H9 (cell line): ENCODE measurements at places on chromosomes 12 and 14. TPM values are rescaled to one million over a fixed set of nuclear protein-coding genes. Genes with fewer than 3 reads are reported as not detected.

PLEKHD1 gene
- 0.29 and 0.37 TPM in 2 replicates for total RNA-seq

NDUFA9 gene
- total RNA-seq, result 83.9 and 85.7 TPM in 2 replicates

GPR84 gene
- total RNA-seq, result not detected in 2 replicates

UNC79 gene
- total RNA-seq, result 2.8 and 3.0 TPM in 2 replicates

PKP2 gene
- 18.2 and 18.4 TPM in 2 replicates for total RNA-seq

ATP5MC2 gene
- 379 and 389 TPM in 2 replicates for total RNA-seq

MFAP5 gene
- total RNA-seq, result 0.09 and 0.26 TPM in 2 replicates

PXN gene
- 88.9 and 92.8 TPM in 2 replicates for total RNA-seq

ACSM4 gene
- not detected in 2 replicates for total RNA-seq

DNA sequence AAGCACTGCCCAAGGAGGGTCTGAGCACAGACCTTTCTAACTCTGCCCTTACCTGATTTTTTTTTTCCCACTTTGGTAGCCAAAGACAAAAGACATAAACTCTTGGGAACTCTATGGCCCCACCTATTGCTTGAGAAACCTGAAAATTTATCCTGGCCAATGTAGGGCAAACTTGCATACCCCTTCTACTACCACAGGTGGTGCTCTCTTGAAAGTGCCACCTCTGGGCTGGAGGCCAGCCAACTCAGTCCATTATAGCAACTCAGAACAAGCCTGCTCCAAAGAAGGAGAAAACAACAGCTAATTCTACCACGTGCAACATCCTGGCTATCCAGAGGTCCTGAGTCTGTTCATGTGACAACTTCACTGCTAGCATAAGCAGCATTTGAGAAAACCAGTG is 55.7 kb upstream of the ABCD2 start:
- no peak for DNase-seq

GRCh38 chr14:61911574-61911973 is 149.4 kb downstream of the SNAPC1 start:
- no peak for DNase-seq

DNA sequence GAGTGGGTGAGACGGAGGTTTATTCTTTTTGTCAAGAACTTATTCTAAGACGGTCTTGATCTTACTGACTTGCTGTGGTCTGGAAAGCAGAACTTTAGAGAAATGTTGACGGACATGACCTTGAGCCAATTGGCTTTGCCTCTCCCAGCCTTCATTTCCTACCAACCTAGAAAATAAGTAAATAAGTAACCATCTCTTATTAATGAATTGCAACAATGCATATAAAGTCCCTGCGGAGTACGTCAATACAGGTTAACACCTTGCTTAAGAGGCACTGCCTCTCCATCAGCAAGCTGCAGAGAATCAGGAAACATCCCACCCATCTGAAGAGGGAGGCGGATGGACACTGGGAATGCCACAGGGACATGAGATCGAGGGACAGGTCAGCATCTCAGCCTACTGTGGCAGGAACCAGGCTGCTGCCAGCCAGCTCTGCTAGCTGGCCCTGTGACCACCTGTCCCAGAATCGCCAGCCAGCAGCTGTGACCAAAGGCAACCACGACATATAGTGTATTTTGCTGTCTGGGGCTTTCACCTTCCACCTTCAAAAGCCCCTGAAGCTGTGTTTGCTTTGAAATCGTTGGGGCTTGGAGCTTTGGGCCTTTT is 208.3 kb downstream of the BCL11B start:
- peak; percentile 8 for DNase-seq

DNA sequence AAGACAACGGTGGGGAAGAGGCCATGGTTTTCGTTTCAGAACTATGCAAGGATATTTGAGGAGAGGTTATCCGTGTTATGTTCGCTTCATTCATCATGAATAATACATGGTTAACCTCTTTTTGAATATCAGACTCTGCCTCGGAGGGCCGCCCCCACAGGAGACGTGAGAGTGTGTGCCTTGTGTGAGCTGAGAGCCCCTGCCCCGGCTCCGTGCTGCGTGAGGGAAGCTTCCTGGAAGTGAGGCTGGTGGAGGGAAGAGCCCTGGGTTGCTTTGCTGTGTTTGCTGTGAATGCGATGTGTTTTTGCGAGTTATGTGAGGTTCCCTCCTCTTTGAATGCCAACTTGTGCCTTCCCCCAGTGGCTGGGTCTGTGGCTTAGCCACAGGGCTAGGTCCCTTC is 146.0 kb upstream of the RTL1 start:
- DNase-seq, result no peak

DNA sequence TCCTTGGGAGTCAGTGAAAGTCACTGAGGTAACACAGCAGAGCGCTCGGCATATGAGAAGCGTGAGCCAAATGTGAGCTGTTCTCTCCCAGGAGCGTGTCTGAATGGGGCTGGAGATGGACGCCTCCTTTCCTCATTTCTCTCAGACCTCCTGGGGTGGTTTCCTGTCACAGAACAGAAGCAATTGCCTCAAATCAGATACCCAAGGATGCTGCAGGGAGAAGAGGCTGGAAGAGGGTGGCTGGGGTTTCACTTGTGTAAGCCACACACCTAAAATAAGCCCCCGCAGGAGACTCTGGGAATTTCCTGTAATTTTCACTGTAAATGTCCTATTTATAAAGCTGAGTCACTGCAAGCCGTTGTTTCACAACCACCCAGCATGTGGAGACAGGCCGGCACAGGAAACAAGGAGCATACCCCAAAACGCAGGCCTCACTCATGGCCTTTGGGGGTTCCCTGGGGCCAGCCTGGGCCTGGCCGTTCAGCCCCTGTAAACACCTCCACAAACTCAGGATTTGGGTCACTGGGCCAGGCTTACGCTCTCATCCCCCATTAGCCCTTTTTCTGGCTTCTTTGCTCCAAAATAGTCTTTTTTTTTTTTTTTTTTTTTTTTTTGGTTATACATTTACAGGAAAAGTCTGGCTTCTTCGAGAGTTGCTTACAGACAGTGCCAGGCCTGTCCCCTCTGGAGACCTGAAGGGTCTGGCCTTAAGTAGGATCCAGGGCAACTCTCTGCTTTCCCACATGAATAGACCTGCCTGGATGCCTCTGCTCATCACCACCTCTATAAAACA is 55.3 kb downstream of the VCPKMT start:
- no peak for DNase-seq

GRCh38 chr14:23090254-23090636 is 4.7 kb downstream of the ACIN1 start:
- DNase-seq, result no peak

GRCh38 chr14:99730876-99731546 is 46.9 kb downstream of the CYP46A1 start:
- DNase-seq, result no peak

DNA sequence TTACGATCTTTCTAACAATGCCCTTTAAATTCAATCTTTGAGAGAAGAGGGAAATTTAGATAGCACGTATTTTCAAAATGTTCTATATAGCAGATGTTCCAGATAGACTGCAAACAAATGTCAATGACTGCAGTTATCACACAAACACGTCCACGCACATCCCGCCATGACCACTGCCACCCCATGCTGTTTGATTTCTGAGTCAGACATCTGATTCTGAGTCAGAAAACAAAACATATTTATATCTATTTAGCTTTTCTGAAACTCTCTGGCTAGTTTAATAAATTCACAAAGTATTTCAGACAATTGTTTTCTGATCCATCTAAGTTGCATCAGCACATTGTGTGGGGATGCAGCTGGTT is 105.9 kb upstream of the BCAT1 start:
- no peak for DNase-seq

DNA sequence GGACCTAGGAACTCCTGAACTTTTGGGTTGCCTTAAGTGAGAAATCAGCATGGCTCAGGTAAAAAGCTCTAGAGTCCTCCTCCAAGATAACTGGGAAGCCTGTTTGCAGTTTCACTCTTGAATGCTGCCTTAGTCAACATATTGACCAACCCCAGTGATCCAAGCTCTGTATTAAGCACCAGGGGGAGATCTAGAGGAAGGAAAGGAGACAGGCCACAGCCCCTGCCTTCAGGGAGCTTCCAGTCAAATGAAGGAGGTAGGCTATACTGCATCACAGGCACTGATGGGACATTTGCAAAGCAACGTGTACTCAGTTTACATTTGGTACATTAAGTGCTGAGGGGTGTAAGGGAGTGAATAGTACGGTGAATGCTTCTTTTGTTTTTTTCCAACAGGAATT is 1.2 kb upstream of the CSAD start:
- DNase-seq, result no peak

DNA sequence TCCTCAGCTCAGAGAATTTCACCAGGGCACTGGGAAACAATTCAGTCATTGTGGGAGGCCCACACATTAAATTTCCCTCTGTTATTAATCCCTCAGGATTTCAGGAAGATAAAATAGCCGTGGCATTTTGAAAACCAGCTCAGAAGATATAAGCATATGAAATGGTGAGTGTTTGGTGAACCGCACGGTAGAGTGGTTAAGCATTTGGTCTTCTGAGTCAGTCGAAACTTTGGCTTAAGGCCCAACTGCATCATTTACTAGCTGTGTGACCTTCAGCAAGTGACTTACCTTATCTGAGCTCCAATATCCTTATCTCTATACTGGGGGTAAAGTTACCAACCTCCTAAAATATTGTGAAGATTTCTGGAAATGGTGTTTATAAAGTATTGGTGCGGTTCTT is 5.2 kb upstream of the VRK1 start:
- DNase-seq, result no peak

DNA sequence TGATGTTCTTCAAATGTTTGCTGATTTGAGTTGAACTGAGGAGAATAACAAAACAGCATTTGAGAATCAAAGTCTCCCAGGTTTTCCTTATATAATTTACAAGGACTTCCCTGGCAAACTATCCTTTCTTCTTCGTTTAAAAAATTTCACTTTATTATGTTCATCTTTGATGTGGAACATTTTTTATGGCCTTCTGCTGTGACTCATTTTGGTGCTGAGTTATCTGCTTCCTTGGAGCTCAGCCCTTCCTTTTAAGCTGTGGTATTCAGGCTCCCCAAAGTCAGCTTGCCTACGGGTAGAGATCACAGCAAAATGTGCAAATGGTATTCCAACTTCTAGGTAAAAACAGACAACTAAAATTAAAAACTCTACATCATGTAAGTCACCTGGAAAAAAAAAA is 1.4 kb upstream of the ANO4 start:
- DNase-seq, result no peak

DNA sequence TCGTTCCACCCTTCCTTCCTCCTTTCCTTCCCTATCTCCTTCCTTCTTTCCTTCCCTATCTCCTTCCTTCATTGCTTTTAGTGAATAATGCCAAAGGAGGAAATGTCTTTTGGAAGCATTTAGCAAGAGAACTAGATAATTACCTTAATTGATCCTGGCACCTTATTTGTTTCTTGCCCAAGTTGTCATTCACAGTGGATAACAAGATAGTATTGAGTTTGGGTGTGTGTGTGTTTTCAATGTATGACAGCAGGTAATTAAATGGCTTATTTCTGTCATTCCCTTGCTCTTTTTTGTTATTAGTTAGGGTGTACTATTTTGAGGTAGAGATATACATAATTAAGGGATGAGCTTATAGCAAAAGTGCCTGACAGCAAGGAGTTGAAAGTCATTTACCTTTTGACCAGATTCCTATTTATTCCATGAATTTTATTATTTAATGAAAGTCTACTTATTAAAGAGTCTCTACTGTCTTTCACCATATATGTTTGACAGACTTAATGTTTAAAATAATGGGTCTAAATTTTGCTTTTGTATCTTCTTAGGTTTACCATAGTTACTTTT is 30.2 kb downstream of the EID3 start:
- no peak for DNase-seq

GRCh38 chr12:115857923-115858322 is 419.6 kb downstream of the MED13L start:
- DNase-seq, result no peak

DNA sequence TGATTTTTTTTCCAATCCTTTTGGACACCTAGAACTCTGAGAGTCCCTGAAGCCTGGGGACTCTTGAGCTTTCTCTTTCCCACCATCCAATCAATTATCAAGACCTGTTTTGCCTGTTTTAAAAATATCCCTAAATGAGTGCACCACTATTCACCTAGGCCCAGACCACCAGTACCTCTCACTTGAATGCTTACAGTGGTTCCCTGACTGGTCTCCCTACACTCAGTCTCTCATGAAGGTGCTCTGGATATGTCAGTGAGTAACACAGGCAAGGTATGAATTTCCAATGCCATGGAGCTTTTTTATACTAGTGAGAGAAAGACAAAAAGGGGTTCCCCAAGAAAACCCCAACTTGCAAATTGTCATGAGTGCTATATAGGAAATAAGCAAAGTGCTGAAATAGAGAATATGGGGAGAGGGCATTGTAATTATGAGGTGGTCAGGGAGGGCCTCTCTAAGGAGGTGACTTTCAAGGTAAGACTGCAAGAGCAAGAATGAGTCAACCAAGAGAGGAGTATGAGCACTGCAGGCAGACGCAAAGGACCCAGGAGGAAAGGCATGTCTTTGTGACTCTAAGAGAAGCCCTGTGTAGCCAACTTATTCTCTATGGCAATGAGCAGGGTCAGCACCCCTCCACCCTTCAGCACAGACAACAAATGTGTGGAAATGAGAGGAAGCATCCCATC is 85.3 kb upstream of the MBIP start:
- DNase-seq, result no peak
